ENCODE measurements at places on chromosomes 2 and 18.

- DNase-seq = no peak
These were observed 629.7 kb upstream of the SETBP1 start for GRCh38 chr18:44051026-44051425.

- DNase-seq = no peak
These were observed 13.6 kb downstream of the METAP1D start for GRCh38 chr2:172013396-172013795.

GRCh38 chr18:23540867-23541266, 37.6 kb downstream of the RMC1 start:
- no peak for DNase-seq

GRCh38 chr2:156864325-156864724, 393.2 kb upstream of the GALNT5 start:
- DNase-seq = no peak

DNA sequence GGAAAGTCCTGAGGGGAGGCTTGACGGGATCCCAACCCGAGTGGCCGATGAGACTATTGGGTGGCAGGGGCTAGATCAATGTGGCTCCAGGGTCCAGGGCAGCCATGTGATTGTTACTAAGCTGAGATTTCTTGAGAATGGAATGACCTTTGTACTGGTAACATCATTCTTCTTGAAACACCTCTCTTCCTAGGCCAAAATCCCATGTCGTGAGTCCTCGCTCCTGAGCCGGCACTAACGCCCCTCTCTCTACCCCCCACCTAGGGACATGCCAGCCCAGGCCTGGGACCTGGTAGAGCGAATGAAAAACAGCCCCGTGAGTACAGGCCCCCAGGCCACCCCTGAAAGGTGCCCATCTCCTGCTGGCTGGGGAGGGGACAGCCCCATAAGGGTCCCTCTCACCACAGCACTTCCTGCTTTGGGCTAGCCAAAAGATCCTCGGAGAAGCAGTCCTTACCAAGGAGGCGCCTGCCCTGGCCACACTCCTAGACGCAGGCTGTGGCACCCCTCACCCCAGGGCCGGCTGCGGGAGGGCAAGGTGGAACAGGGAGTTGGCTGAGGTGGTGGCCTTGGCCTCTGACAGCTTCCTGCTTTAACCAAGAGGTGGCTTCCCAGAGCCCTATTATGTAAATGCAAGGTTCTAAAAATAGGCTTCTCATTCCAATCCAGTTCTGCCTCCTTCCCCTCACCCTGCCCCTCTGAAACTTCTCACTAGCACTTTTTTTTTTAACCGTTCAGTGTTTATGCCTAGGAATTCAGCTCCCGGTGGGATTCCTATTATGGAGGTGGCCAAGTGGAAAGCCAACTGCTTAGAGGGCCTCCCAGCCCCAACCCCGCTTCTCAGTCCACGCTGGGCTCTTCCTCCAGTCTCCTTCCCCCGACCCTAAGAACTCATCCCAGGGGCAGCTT, 126.6 kb upstream of the PPP1CB start:
- no peak for DNase-seq

- DNase-seq = no peak
These were observed 515.4 kb upstream of the SOX11 start for GRCh38 chr2:5176764-5177163.

- no peak for DNase-seq
These were observed 122.7 kb downstream of the LAMA1 start for GRCh38 chr18:6994771-6995430.

- no peak for DNase-seq
These were observed 4.0 kb downstream of the DHRS9 start for GRCh38 chr2:169073211-169073962.

DNA sequence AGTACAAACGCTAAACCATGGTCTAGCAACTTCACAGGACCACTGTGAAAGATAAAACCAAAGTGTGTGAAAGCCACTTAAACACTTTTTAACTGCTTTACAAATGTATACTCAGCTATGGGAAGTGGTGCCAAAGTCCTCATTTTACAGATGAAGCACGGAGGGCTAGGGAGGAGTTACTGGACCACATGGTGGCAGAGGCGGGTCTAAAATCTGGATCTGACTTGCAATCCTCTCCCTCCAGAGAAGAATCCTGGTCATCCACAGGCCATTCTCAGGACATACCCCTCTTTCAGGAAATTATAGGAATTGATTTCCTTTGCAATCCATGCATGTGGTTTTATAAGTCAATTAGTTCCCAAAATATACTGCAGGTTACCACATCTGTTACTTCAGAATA, 84.6 kb upstream of the GYPC start:
- no peak for DNase-seq

- no peak for DNase-seq
These were observed 1.7 kb downstream of the SLC8A1 start for GRCh38 chr2:40450066-40450795.

DNA sequence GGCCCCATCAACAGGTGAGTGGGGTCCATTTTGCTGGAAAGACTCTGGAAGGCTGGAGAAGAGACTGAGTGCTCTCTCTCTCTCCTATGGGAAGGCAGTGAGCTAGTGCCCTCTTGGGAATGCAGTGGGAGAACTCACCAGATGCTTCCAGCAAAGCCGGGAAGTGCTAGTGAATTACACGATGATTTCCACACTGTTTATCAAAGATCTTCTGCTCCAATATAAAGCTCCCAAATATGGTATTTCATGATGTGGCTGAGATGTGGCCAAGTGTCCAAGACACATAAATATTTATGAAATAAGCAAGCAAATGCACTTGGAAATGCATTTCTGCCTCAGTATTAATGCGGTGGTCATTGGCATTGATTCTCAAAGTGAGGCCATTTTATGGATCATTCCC, 135.9 kb downstream of the VAPA start:
- DNase-seq = no peak

Measured in brain pericyte (primary cell).